ENCODE measurements at places on chromosomes 3 and 15.

DNA sequence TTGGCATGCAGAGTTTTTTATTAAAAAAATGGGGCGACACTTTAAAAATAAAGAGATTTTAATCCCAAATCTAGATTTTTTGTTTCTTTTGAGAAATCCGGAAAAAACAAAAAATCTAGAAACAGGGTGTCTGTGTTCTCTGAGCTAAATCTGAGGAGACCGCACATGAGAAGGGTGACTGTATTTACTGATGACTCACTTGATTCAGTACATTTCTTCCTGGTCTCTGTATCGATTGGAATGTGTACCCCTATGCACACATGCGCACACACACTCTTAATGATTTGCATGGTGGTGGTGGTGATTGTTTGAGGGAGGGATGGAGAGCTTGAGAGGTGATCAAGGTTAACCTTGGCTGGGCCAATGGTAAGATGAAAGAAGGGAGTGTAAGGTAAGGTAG is 443.1 kb upstream of the THRB start:
- DNase-seq = no peak

DNA sequence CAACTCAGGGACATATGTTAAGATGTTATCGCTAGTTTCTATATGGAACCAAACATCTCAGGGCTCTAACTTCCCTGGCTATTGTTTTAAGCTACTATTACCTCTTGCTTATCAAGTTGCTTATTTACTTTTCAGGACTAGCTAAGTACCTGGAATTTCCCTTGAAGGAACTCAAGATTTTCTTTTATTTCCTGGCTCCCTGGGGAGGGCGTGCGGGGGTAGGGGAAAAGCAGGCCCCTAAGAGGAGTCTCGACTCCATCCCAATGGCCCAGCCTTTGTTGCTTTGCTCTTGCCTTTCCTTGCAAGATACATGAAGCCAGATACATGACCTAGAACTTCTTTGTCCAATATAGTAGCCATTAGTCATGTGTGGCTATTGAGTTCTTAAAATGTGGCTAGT is 76.9 kb upstream of the STXBP5L start:
- DNase-seq = no peak

DNA sequence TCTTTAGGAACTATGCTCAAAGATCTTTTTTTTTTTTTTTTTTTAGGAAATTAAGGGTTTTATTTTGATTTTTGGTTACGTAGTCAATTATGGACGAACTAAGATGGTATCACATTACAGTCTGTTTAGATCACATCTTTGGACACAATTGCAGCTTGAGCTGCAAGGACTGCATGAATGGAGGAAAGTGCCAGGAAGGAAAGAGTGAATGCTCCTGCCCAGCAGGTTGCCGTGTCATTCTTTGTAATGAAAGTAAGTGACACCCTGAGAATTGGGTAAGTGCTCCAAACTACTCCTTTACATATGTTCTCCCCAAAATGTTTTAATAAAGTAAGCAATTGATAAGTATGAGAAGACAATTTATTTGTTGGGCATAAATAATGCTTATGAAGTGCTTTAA is 716.5 kb upstream of the GOLIM4 start:
- DNase-seq = no peak

GRCh38 chr3:83434880-83435587 is 1523.8 kb upstream of the CADM2 start:
- DNase-seq = no peak

GRCh38 chr3:194619741-194620140 is 13.5 kb downstream of the TMEM44 start:
- DNase-seq = no peak

- no peak for DNase-seq
These were observed 703.0 kb upstream of the ZNF385D start for GRCh38 chr3:22453906-22454535.
